ENCODE measurements at places on chromosomes 7 and 10. TPM values are rescaled to one million over a fixed set of nuclear protein-coding genes. Genes with fewer than 3 reads are reported as not detected.
A peak's percentile ranks its signal among the peaks of the same experiment; 100 is the strongest.

DNA sequence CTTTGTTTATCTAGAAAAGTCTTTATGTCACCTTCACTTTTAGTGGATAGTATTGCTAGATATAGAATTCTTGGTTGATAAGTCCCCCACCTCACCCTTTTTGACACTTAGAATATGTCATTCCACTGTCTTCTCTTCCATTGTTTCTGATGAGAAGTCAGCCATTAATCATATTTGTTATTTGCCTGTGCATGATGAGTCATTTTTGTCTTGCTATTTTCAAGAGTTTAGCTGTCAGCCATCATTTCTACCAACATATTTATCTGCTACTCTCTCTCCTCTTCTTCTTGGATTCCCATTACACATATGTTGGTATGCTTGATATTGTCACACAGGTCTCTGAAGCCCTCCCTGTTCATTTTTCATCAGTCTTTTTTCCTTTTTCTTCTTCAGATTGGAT, 160.8 kb upstream of the TCF7L2 start:
- DNase-seq, result no peak

DNA sequence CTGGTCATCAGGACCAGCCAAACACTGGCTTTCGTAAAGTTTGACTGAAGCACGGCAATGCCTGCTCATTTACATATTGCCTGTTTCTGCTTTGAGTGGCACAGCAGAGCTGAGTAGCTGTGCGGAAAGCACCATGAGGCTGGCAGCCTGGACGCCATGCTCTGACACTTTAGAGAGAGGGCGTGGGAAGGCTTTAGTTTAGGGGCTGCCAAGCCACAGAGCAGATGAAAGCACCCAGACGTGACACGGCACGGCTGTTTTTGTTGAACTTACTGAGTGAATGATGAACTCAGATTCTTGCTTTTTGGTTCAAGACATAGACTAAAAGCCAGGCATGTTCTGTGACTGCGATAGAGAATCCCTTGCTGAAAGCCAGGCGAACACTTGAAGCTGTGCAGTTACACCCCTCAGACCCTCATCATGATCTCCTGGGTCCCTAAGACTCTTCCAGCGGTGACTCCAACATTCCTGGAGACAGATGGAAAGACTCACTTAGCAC, 182.1 kb downstream of the ZMYND11 start:
- peak; percentile 55 for DNase-seq

- no peak for DNase-seq
These were observed 473.7 kb upstream of the PODXL start for GRCh38 chr7:132030086-132030568.

- no peak for DNase-seq
These were observed 50.1 kb upstream of the PRKAR1B start for GRCh38 chr7:776992-777727.

DNA sequence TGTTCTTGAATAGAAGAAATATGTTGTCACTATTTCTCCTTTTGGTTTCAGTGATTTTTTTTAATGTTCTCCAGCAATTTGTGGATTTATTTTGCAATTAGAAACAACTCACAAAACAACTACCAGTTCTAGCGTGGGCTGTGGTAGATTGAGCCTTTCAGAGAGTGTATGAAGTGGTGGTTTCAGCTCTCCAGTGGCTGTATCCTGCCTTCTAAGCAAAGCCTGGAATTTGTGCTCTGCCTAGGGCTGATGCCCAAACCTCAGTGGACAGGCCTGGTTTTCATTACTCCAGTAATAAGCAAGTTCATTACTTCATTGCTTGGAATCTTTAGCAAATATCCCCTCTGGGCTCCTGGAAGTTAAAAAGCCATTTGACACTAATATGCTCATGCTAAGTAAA, 35.9 kb downstream of the APBB1IP start:
- DNase-seq, result no peak

DNA sequence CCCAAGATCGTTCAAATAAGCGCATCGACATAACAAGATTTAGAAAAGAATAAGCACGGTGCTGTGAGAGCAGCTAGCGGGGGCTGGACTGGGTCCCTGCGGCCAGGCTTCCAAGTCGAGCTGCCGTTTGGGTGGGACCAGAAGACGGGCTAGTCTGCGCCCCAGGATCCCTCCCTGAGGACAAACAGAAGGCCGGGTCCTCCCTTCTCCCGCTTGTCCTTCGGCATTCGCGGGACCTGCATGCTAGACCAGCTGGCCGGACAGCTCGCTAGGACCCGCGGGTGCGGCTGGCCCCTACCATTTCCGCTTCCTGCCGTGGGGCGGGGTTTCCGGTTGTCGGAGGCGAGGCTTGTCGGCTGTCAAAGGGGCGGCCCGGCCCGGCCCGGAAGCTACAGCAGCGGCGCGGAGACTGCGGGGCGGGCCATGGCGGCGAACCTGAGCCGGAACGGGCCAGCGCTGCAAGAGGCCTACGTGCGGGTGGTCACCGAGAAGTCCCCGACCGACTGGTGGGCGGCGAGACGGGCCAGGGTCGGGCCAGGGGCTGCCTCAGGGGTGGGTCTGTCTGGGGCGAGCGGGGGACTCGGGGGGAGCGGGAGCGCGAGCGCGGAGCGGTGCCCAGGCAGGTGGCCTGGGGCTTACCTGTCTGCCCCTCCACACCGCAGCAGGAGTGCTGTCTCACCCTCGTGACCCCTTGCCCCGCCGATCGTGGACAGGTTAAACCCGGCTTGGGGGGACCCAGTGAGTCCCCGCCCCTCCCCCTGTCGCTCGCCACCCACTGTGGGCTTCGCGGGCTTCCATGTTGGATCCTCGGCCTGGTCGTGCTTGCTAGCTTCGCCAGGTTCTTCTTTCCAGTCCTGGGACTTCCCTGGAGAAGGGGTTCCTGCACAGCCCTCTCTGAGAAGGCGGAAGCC, at the start of gene DBNL:
Gene DBNL (plus strand): TSS at position 388 of the 911 bp plus-strand sequence. CDS start 36 bp downstream, at position 424.
- DNase-seq, result peak; percentile 95

- DNase-seq, result no peak
These were observed 174.5 kb downstream of the GFRA1 start for GRCh38 chr10:116098411-116099022.

- DNase-seq, result no peak
These were observed 22.2 kb downstream of the FAM20C start for GRCh38 chr7:214410-215212.

DNA sequence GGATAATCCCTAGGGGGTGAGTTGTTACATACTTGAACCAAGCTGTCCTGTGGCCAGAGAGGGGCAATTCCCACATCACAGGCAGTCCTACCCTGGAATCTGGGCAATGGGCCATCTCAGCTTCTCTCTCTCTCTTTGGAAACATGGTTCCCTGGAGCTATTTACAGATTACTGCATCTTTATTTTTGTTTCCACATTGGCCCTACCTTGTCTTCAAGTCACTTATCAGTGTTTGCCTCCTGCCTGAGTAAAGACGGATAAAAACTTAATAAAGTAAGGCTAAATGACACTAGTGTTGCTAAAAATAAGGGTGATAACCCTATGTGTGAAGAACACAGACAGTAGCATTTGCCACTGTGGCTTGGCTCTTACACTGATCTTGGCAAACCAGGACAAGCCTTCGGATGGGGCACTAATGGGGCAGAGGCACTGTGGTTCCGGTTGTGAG, 228.2 kb downstream of the GFRA1 start:
- DNase-seq, result no peak

GRCh38 chr10:83012866-83013265, 1126.4 kb upstream of the GHITM start:
- DNase-seq, result no peak

DNA sequence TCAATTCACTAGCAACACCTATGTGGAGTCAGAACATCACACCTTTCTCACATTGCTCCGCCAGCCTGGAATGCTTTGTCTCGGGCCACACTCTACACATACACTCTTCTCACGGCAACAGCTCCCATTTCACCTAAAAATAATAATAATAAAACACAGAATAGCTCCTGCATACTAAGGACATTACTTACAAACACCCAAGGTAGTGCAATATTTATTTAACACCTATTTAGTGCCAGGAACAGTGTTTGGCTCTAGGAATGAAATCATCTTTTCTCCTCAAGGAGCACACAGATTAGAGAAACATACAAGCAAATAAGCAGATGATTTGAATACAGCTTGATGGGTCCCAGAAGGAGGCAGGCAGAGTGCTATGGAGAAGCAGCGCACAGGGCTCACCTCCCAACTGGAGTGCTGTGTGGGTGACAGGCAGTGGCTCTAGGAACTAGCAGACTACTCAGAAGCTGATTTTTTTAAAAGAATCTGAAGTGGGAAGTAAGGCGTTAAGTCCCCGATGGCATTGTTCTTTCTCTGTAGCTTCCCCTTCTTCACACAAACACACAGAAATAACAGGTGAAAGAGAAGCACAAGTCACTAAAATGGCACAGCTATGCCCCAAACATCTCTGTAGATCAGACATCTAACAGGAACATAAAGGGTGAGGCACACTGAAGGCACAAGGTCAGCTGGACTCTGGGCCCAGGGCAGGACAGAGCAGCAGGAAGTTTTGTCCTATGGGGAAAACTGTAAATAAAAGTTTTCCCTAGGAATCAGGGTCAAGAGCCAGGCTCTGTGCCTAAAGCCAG, 16.7 kb downstream of the USP6NL start:
- DNase-seq, result no peak

DNA sequence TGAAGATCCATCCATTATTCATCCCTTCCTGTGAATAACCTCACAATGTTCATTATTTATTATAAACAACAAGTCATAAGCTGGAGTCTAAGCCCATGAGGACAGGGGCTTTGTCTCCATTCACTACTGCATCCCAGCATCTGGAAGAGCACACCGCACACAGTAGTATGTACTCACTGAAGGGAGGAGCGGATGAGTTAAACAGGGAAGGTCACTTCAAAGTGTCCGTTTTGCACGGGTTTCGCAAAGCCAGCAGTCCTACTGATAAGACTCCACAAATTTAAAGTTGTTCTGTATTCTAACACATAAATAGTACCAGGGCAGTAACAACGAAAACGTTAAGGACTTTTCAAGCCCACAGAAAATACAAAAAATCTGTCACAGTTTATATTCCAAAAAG, 167.9 kb downstream of the PARD3 start:
- DNase-seq, result no peak

DNA sequence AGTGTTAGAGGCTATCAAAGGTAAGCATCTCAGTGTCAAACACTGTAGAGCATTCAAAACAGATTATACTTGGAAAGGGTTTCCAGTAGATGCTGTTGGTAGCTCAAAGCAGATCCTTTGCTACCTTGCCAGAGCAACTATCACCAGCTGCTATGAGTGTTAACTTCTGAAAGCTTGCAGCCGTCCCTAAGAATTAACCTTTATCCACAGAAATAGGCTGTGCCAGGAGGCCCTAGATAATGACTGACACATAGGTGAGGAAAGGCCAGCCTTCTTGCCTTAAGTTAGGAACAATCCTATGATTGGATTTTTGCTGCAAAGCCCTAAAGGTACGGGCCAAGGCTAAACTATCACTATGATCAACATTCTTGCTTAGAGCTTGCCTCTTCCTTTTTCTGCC, 263.2 kb downstream of the DGKB start:
- DNase-seq, result no peak

DNA sequence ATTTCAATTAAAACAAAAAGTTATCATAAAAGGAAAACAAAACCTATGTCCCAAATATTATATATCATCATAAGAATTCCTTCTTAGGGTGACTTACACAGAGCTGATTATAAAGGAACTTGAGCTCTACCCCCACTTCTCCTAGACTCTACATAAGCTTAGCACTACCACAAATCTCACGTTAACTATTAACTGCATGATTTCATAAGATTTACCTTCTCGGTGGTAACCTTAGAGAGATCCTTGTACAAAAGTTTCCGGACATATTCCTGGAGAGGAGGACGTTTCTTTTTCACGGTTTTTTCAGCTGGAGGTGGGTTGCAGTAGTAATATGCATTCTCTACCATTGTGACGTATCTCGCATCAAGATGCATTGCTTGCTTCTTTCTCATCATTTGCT, 83.7 kb downstream of the UPF2 start:
- no peak for DNase-seq

GRCh38 chr7:138064856-138065357, 11.4 kb upstream of the AKR1D1 start:
- DNase-seq, result no peak

DNA sequence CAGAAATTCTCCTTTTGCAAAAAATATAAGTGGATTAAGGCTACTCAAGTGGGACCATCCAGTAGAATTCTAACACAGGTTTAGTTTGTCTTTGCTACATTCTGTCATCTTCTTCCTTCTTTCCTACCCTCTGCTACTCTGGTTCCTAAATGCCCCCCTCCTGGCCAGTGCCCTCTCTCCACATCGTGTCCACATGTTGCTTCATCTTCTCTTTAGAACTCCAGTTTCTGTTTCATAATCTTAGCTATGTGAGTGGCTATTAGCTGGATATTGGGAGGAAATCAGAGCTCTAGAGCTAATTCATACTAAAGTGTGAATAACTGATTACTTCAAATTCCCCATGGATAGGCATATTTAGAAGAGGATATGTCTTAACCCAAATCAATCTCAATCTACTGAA, 528.5 kb downstream of the LRMDA start:
- DNase-seq, result no peak

DNA sequence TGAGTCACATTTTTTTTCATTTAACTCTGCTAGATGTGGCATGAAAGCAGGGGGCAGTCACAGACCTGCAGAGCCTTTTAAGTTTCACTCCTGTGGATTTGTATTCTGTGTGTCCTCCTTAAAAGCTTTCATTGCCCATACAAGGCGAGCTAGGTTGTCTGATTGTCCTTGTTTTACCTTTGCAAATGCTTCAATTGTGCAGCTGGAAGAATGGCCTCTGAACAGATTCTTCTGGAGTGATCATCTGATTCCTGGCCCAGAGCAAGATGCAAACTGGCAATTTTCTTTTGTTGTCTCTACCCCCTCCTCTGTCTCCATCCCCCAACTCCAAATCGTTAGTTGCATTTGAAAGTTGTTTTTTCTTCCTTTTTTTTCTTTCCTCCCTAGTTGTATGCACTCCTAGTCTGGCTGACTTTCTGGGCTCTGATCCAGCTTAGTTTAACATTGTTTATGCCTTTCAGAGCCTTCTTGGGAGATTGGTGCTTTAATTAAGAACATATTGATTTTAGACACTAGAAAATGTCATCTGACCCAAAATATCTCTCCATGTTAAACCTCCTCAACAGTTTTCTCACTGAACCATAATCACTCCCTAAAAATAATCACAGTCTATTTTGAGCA, 150.2 kb downstream of the REEP3 start:
- no peak for DNase-seq

DNA sequence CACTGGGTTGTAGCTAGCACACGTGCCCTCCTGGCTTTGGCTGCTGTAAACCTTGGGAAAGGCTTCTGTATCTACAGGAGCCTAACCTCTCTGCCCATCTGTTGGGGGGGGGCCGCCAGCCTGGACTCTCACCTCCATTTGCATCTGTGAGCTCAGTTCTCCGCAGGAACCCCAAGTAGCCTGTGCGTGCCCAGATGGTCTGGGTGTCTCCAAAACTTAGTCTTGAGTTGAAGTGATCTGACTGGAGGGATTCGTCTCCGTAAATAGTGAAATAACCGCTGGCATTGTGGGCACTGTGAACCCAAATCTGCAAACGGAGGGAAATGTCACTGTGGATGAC, 147.9 kb downstream of the ZMYND11 start:
- DNase-seq, result no peak

- no peak for DNase-seq
These were observed 381.0 kb upstream of the NRP1 start for GRCh38 chr10:33715303-33715975.

Gene GIMAP2
- total RNA-seq, result 38.8 TPM

Gene ADRA2A
- not detected for total RNA-seq

Gene TRIM50
- total RNA-seq, result not detected

Gene IKZF1
- total RNA-seq, result 207 TPM

Gene ADCY1
- 0.57 TPM for total RNA-seq

Gene TAS2R41
- total RNA-seq, result not detected

Gene METTL27
- total RNA-seq, result 1.7 TPM

Gene AEBP1
- total RNA-seq, result 6.6 TPM

Gene FBXO24
- total RNA-seq, result 2.6 TPM

Gene OR9A2
- total RNA-seq, result not detected

Gene UNCX
- not detected for total RNA-seq

Gene RAPGEF5
- total RNA-seq, result 0.29 TPM
